SIG-M5 (cell line): ENCODE measurements at places on chromosomes 2 and 18.

- no peak for DNase-seq
These were observed 249.4 kb upstream of the KLHL29 start for GRCh38 chr2:23135481-23136100.

DNA sequence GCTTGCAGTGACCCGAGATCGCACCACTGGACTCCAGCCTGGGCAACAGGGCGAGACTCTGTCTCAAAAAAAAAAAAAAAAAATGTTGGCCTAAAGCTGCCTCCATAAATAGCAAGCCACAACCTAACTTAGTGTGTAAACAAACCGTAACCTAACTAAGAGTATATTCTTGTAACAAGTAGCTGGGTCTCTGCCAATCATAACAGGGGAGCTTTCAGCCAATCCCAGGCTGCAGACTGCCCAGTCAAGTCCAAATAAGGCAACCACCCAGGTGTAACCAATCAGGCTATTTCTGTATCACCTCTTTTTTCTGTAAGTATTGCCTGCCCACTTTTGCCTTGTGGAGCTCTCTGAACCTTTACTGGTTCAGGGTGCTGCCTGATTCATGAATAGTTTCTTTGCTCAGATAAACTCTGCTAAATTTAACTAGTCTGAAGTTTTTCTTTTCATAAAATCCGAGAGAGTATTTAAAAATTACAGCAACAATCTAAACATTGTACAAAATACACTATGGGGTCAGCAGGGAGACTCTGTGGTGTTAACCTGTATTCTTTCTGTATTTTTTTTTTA is 4.5 kb downstream of the PSTPIP2 start:
- DNase-seq = no peak

GRCh38 chr2:220219371-220219770 is 591.9 kb downstream of the SLC4A3 start:
- no peak for DNase-seq

GRCh38 chr2:209556354-209556961 is 132.6 kb downstream of the MAP2 start:
- DNase-seq = no peak

- no peak for DNase-seq
These were observed 12.7 kb downstream of the GPR39 start for GRCh38 chr2:132429351-132429750.

GRCh38 chr2:43724728-43725526 is 48.7 kb upstream of the C1GALT1C1L start:
- DNase-seq = no peak

DNA sequence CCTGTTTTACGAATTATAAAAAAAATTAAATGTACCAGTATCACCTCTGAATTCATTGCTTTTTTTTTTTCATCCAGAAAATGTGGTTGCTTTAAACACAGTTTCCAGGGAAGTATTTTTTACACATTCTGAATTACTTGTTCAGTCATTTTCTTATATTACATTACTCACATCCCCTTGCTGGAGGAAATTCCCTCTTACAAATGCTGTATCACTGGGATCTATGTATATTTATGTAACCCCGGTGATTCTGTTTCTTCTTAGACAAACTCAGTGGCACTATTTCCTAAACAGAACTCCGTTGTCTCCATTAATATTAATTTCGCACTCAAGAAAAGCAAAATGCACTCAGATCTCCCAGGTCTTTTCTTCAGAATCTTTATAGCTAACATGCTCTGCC is 1078.5 kb upstream of the ZEB2 start:
- DNase-seq = no peak

- DNase-seq = no peak
These were observed 11.9 kb upstream of the CREG2 start for GRCh38 chr2:101399021-101399799.

DNA sequence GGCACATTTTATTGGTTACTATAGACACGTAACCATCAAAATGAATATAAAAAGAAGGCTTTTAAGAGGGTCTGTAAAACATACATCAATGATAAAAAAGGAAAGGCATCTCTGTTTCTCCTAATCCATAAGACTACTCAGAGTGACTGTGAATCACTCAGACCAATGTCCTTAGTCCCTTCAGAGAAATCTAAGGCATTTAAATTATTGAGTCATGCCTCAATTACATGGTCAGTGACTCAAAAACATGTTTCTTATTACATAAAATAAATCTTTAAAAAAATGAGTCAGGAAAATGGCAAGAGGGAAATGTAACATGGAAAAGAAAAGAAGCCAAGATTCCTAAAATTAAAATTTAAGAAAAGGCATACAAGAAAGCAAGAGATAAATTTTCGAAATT is 146.6 kb downstream of the ERBB4 start:
- no peak for DNase-seq

DNA sequence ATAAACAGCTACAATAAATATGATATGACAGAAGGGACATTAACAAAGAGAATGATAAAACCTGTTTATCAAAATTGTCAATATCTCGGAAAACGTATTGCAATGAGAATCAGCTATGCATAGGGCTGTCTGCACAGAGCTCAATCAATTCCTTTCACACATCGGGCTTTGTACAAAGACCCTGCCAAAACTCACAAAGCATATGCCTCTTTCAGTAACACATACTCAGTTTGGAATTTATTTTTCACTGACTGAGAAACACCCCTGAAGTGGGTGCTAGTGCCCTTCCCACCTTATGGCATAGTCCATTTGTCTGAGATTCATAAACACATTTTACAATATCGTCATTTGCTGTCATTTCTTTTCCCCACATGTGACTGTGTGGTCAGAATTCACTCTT is 815.8 kb upstream of the FAM98A start:
- no peak for DNase-seq

DNA sequence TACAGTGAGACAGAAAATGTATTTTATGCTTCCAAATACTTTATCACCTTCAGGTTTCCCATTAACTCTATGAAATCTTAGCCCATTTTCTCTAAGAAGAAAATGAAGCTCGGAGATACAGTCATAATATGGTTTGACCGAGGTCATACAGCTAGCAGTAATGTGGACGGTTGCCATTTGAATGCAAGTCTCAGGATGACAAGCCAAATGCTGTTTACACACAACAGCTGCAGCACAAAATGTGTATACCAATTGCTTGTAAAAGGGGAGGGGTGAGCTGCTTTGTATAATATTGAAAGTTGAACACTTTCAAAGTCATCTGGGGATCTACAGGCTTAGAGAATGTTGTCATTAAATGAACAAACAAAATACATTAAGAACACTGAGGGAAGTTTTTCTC is 93.8 kb upstream of the FSIP2 start:
- DNase-seq = no peak

DNA sequence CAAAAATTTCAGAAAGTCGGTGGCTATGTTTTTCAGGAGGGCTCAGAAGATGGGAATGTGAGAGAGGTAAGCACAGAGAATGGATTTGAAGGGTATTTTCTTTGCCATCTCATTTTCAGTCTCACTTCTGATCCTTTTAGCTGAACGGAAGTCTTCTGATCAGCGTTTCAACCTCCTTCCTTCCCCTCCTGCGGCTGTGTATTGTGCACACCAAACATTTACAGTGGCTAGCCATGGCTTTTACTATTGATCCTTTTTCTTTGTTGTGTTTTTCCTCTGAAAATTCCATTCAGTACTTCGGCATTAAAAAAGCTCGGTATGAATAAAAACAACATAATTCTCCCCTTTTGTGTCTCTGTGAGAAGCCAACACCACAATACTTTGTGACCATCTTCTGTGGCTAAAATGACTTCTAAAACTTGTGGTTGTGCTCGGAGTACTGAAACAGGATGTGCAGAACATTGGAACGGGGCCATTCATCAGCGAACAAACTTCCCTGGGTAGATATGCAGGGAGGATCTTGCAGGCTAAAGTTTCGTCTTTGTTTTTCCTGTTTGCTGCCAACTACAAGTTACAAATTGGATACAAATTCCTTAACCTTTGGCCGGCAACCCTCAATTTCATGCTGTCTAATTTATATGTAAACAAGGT is 260.8 kb upstream of the FAM98A start:
- DNase-seq = no peak

DNA sequence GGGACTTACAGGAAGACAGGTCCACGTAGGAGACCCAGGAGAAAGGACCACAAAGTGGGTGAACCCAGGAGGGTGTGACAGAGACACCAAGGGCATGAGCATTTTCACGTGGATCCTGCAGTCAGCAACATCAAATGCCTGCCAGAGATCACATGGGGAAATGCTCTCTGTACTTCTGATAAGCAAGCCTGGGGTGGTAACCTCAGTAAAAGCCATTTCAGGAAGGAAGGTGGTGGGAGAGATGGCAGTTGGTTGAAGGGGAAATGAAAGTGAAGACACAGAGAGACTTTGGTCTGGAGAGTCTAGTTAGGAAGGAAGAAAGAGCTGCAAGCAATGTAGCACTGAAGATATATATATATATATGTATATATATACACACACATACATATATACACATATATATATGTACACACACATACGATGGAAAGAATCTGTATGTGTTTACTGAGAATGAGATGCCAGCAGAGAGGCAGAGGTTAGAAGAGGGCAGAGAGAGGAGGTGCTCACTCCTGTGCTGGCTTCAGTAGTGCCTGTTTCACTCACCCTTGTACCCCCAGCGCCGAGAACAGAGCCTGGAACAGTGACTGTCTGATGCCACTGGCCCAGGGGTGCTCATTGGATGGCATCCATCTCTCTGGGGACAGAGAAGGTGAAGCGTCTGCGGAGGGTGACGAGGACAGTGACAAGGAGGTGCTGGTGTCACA is 314.9 kb downstream of the AFF3 start:
- peak; percentile 86 for DNase-seq

DNA sequence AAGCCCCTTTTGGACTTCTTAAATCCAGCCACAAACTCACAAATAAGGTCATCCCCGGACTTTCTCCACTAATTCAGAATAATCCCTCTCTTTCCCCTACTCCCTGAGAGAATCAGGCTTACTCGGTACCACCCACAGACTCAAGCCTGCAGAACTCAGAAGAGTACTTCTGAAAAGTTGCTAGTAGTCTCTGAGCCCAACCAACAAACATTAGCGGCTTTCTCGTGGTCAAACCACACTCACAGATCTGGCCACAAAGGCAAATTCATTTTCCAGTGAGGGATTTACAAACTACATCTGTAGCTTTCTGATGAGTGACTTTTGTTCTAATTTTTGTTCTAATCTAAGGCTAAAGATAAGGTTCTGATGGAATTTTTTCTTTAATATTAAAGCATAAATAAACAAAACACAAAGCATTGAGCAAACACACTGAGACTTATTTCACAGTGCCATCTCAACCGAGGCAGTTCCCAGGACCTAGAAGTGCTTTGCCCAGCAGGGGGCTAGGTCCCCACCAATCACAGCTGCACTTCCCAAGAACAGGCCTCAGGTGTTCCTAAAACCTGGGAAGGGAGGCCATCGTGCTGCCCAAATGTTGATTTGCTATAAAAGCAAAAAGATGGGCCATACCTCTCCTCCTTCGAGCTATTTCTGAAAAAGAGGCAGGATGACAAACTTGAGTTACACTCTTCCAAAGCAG is 110.7 kb downstream of the COLEC12 start:
- no peak for DNase-seq

DNA sequence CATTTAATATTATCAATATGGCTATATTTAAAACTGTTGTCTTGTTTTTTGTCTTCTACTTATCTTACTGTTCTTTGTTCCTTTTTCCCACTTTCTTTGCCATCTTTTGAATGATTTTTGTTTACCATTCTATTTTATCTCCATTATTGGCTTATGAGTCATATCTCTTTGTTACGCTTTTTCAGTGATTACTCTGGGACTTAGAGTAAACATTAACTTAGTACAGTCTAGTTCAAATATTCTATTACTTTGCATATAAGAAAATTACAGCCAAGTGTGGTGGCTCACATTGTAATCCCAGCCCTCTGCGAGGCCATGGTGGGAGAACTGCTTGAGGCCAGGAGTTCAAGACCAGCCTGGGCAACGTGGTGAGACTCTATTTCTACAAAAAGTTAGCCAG is 26.1 kb downstream of the ADCY3 start:
- no peak for DNase-seq

- DNase-seq = no peak
These were observed 93.7 kb downstream of the TMEM17 start for GRCh38 chr2:62412347-62412742.

- no peak for DNase-seq
These were observed at the start of gene RAB17 for GRCh38 chr2:237590272-237591140. TSS of gene RAB17 (minus strand) at chr2:237590734. CDS start at chr2:237586154, 4,580 bp downstream.

- DNase-seq = no peak
These were observed 175.3 kb downstream of the CLIP4 start for GRCh38 chr2:29290293-29291047.

GRCh38 chr2:239359196-239359912 is 41.5 kb downstream of the HDAC4 start:
- no peak for DNase-seq

DNA sequence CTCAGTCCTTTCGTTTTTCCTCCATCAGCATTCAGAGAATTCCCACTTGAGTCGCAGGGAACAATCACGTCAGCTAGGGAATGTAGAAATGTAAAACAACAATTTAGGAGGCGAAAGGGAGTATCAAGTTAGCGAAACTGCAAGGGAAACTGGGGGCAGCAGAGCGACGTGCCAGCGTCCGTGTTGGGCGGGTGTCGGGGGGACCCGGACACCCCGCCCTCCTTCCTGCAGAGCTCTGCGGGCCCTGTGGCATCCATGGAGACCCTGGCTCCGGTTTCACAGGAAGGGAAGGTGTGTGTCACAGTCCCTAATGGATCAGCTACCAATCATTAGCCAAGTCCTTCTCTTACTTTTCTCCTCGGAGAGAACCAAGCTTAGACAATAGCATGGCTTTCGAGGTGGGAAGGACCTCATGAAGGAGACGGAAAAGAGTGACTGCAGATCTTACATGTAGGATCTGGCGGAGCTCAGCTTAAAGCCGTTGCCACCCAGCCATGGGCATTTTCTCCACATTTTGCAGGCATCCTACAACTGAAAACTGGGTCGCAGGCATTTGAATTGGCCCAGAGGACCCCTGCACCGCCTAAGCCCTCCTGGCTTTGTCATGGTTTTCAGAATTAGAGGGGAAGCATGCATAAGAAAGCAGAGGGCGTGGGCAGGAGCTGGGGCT is 33.7 kb downstream of the SOX11 start:
- DNase-seq = no peak

GRCh38 chr18:59719544-59720181 is 22.4 kb upstream of the CCBE1 start:
- DNase-seq = no peak

- DNase-seq = no peak
These were observed 612.4 kb downstream of the FBXO15 start for GRCh38 chr18:73535189-73535588.

- no peak for DNase-seq
These were observed 125.8 kb upstream of the EFEMP1 start for GRCh38 chr2:56049233-56049845.
